Endothelial cell of umbilical vein (primary cell): ENCODE measurements at places on chromosomes 6 and 20. TPM values are rescaled to one million over a fixed set of nuclear protein-coding genes. Genes with fewer than 3 reads are reported as not detected.

Gene MAPK13
- 8.2 and 11.6 TPM in 2 replicates for total RNA-seq

Gene PRDM13
- not detected in 2 replicates for total RNA-seq

Gene SYCP2
- 0.35 and 0.67 TPM in 2 replicates for total RNA-seq

Gene OR12D3
- total RNA-seq = not detected in 2 replicates

Gene RAET1G
- 0.74 and 1.6 TPM in 2 replicates for total RNA-seq

Gene DEFB124
- total RNA-seq = not detected in 2 replicates

Gene SALL4
- 1.4 and 1.9 TPM in 2 replicates for total RNA-seq

Gene AURKA
- total RNA-seq = 56.9 and 57.6 TPM in 2 replicates

Gene RSPO3
- 8.6 and 11.1 TPM in 2 replicates for total RNA-seq

Gene KCNQ5
- 0.22 TPM in 1 of 2 replicates, not detected in the other for total RNA-seq

Gene PAX1
- total RNA-seq = not detected in 2 replicates

Gene ERVFRD-1
- total RNA-seq = not detected in 2 replicates

Gene ADTRP
- 3.3 and 5.6 TPM in 2 replicates for total RNA-seq

Gene LINC00237
- not detected in 2 replicates for total RNA-seq

Gene CCN6
- total RNA-seq = not detected in 2 replicates

Gene EMILIN3
- total RNA-seq = 0.09 TPM in 1 of 2 replicates, not detected in the other

Gene CYP21A2
- total RNA-seq = 0.22 and 0.32 TPM in 2 replicates

Gene SLC24A3
- not detected in 2 replicates for total RNA-seq

Gene RAET1E
- not detected in 2 replicates for total RNA-seq

Gene AVP
- not detected in 2 replicates for total RNA-seq

Gene SIRPD
- total RNA-seq = not detected in 2 replicates

Gene OXT
- not detected in 2 replicates for total RNA-seq

Gene CYP39A1
- total RNA-seq = not detected in 2 replicates

Gene GJA10
- not detected in 2 replicates for total RNA-seq

Gene ALDH8A1
- total RNA-seq = 0.58 and 0.95 TPM in 2 replicates

Gene BPIFA1
- total RNA-seq = not detected in 2 replicates
